Fibroblast of pulmonary artery (primary cell): ENCODE measurements at places on chromosomes 13 and 19.

DNA sequence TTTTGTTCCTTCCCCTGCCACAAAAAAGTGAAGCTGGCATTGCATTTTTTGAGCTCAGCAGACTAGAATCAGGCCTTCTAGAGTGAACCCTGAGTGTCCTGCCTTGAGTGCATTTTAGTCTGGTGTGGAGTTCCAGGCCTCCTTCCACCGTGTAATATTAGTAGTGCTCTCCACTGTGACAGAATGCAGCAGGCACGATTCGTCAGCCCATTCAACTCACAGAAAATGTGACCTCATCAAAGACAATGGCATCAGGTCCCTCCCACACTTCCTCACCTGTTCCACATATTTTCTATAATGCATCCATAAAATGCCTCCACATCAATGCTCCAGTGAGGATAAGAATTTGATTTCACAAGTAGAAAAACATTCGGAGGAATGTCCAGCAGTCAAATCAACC, 227.6 kb downstream of the FGF9 start:
- no peak for DNase-seq

DNA sequence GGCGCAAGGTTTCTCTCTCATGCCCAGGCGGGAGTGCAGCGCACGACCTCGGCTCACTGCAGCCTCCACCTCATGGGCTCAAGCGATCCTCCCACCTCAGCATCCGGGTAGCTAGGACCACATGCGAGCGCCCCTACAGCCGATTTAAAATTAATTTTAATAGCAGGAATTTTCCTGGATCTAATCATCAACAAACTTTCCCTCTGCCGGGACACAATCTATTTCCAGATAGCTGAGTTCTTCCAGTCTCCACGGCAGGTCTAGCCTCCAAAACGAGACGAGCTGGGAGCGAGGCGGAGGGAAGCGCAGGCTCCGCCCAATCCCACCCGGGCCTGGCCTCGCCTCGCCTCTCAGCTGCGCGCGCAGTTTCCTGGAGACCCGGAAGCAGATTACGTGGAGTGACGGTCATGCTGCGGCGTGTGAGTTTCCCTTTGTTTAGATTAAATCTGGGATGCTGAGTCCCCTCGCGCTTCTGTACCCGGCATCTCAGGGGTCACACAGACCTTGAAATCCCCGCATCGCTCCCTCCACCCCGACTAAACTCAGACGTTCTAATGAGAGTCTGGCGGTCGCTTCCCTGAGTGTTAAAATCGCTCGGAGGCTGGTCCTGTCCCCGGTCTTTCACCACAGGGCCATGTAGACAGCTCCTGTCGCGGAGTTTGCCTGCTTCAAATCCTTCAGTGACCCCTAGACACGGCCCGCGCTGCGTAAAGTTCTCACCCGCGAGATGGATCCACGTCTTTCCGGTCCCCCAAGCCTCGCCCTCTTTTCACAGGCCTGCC, at the start of gene ZNF880:
Gene ZNF880, plus strand, starts transcription at position 365 of the 782 bp plus-strand sequence. Its CDS starts 43 bp downstream, at position 408.
- peak; percentile 94 for DNase-seq

DNA sequence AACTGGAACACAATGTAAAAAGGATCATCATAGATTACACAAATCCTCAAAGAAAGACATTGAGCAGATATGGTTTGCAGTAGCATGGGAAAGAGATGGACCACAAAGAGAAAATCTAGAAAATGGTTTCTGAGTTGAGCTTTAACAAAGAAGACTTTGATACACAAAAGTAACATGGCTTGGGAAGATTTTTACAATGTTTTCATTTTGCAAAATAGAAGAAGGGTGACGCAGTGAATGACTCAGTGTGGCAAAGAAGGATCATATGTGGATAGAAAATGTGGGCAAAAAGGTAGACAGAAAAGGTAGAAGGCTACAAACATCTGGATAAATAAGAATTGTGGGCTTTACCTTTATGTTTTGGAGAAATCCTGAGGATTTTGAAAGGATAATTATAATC, 1220.5 kb downstream of the PCDH17 start:
- peak; percentile 0 for DNase-seq

DNA sequence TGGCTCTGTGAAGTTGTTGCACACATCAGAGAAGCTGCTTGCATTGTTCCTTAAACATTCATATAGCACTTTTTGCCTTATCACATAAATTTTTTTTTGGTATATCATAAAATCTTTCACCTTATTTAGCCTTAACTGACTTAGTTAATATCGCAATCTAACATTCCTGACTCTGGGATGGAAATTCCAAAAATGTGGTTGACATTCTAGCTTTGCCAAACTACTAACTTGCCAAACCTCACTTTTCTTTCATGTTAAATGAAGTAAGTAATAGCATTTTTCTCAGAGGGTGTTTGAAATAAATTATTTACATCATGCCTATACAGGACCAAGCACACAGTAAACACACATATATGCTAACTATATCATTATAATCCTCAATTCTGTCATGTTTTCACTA, 736.9 kb upstream of the PCDH9 start:
- DNase-seq, result no peak

GRCh38 chr19:44517146-44517545, 12.3 kb downstream of the CEACAM20 start:
- DNase-seq, result no peak

- DNase-seq, result peak; percentile 10
Observed at GRCh38 chr19:2123682-2124387, 27.1 kb downstream of the IZUMO4 start.

DNA sequence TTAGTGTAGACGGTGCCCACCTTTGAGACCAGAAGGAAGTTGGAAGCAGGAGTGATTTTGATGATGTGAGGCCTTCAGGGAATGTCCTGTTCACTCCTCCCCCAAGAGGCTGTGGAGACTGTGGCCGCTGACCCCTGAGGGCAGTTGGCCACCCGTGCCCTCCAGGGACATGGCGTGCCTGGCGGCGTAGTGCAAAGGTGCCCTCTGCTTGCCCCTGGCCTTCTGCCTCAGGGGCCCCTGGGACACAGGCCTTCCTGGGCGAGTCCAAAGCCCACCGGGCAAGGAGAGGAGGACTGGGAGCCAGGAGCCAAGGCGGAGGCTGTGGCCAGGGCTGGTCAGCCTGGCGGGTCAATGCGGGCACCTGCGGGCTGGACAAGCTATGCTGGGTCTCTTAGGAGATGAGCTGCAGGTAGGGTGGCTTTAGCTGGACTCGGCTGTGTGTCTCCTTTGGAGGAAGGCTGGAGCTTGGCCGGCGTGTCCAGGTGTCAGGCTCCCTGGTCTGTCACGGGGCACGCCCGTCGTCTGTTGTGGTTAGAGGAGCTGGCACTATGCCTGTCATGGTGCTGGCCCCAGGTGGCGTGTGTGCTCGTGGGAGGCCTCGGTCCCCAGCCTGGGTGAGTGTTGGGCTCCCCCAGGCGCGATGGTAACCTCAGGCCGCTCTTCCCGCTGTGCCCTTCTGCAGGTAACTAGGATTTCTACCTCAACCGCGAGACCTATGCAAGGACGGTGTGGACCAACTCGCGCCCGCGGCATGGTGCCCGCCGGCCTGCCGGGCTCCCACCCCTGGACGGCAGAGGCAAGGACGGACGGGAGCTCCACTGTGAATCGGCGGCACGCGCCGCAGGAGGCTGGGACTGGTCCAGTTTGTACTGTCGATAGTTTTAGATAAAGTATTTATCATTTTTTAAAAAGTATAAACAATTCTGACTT, 6.8 kb downstream of the PLEKHJ1 start:
- DNase-seq, result no peak

DNA sequence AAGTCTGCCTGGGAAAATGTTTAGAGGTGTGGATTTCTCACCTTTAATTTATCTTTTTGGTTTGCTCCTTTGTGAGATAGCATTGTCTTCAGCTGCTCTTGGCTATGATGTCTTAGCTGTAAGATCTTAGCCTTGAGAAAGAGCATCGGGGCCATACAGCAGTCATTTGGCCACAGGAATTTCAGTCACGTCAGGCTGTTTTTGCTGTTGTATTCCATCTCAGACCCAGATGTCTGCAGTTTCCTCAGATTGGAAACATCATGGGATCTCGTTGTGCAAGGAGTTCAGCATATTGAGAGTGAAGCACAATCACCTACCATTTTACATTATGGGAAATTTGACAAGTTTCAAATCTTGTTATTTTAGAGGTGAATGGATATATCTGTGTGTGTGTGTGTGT, 89.3 kb upstream of the C1QTNF9B start:
- DNase-seq, result peak; percentile 99

GRCh38 chr13:110912651-110913051, 2.2 kb downstream of the ANKRD10 start:
- peak; percentile 87 for DNase-seq

GRCh38 chr13:21012841-21013681, 48.3 kb downstream of the LATS2 start:
- DNase-seq, result peak; percentile 58

GRCh38 chr13:84684048-84684662, 801.9 kb upstream of the SLITRK1 start:
- DNase-seq, result no peak
